Cardiac septum (tissue), 1 donor: ENCODE measurements at places on chromosomes 13 and 19.

DNA sequence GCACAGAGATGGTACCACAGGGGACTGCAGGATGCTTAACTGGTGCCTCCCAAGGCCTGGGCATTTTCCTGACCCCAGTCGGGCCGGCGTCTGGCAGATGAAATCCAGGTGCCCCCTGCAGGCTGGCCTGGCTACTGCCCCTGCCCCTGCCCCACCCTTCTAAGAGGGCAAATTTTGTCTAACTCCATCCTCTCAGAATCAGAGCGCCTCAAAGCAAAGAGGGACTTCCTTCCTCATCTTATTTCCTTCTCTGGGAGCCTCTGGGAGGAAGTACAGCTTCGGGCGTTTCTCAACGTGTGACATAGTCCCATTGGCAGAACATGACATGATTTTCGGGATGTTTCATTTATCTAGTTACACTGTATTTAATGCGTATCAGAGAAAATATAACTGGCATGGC is 2.7 kb downstream of the PRKACA start:
- DNase-seq: peak; percentile 86

DNA sequence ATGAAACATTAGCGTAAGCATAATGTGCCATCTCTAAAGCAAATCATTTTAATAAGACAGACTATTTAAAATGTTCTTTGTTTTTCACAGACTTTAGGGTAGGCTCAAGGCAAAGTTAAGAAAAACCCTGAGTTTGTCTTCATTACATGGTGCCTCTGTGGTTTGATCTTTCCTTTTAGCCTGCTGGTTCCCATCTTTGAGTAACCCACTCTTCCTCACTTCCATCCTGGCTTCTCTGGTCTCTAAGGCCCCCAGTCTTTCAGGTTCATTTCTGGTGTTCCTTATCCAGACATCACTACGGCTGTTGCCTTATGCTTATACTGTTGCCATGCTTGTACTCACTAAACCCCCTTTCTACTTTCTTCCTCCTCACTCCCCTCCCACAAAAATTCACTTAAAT is 38.4 kb downstream of the DACH1 start:
- no peak for DNase-seq

GRCh38 chr19:28472843-28473242 is 740.1 kb downstream of the UQCRFS1 start:
- peak; percentile 79 for DNase-seq

GRCh38 chr13:33487575-33488243 is 202.2 kb upstream of the STARD13 start:
- no peak for DNase-seq

DNA sequence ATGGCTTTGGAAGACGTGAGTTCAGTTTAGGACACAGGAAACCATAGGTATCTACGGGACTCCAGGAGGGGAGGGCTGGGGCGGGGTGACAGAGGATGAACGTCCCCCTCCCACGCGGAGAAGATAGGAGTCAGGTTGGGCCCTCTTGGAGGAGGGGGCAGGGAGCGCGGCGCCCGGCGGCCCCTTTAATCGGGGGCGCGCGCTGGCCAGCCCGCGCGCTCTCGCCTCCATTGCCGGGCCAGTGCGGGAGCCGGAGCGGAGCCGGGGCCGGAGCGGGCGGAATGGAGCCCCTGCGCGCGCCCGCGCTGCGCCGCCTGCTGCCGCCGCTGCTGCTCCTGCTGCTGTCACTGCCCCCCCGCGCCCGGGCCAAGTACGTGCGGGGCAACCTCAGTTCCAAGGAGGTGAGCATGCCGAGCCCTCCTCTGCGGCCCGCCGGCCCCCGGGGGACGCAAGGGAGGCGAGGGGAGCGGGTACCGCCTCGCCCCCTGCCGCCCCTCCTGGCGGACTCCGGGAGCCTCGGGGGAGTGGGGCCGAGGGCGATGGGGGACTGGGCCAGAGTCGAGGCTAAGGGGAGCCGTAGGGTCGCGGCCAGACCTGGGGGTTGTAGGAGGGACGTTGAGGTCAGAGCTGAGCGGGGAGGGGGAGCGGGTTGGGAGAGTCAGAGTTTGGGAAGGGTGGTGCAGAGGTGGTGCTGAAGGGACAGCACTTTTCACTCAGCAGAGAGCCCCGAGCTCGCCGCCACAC is at the start of gene TMEM145:
Gene TMEM145, plus strand, starts transcription at position 214 of the 744 bp plus-strand sequence. Its CDS starts 68 bp downstream, at position 282.
- no peak for DNase-seq

- no peak for DNase-seq
Observed at GRCh38 chr19:36805364-36805763, 32.8 kb upstream of the ZNF850 start.

- DNase-seq: no peak
Observed at GRCh38 chr13:97946951-97947588, 6.4 kb upstream of the IPO5 start.

DNA sequence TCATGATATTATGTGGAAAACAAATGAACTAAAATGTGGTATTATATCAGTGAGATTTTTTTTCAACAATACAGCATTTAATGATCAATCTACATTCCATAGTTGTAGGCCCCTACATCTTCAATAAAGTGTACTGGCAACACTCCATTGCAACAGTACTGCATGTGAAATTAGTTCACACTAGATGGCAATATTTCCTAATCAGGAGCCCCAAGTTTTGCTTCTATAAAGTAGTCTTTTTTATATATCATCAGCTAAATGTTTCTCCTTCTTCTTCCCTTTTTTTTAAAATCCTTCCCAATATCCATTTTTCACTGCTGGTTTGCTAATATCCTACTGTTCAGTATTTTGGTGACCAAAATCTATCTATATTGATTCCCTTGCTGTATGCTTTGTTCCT is 528.3 kb upstream of the ATXN8OS start:
- DNase-seq: no peak

- no peak for DNase-seq
Observed at GRCh38 chr13:36548129-36548528, 115.8 kb downstream of the CCNA1 start.

DNA sequence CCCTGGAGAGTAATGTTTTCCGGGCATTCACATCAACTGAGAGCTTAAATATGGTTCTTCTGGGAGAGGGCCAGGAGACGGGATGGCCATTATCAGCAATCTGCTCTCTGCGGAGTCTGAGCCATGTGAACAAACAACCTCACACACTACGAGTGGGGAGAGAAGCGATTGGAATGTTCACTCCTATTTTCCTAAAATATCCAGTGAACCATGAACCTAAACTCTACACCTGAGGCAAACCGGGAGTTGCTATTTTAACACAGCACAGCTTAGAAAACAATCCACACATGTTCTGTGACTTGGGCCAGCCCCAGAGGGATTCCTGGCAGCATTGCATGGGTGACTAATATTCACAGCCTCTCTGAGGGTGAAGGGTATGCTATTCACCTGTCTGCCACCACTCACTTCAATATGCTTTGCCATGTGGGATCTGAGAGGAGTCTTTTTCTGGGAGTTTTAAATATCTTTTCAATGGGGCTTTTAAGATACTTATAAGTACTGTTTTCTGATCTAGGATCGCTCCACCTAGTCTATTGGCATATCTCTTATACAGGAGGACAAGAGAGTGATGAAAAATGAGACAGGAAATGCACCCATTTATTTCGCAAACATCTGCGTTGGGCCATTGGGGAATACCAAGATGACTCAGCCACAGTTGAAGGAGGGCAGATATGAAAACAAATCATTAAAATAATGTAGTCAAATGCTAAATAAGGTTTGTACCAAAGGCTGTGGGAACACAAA is 72.6 kb upstream of the SERP2 start:
- no peak for DNase-seq
